ENCODE measurements at places on chromosomes 12 and 14.

DNA sequence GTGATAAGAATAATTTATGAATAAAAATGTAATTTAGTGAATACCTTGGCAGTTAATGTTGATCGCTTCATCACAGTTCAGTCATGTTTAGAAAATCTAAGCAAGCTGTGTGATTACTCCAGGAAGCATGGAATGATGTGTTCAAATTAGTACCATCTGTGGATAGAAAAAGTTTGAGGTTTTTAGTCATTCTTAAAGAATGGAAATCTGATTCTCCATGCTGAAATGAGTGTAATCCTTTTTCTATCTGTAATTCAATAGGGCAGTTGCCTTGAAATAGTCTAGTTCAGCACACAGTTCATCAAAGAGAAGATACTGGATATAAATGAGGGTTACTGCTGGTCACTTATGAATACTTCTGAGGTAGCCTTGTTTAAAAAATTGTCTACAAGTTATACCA is 127.2 kb upstream of the MYF6 start:
- peak; percentile 81 for DNase-seq

DNA sequence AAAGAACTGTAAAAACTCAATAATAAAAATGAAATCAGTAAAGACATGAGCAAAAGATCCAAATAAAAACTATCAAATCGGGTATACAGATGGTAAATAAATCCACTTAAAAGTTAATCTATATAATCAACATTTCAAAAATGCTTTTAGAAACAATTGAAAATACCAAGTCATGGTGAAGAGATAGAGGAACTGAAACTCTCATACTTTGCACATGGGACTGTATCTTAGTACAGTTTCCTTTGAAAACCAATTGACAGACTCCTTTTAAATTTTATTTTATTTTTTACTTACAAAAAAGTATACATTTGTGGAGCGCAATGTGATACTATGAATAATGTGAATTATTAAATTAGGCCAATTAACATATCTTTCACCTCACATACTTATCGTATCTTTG is 98.6 kb upstream of the FAR2 start:
- no peak for DNase-seq

GRCh38 chr12:48993787-48994186 is 5.4 kb downstream of the DDN start:
- no peak for DNase-seq

- DNase-seq = peak; percentile 47
Observed at GRCh38 chr14:75578102-75578785, at the start of gene FLVCR2. Gene FLVCR2 (plus strand): TSS chr14:75578620. CDS start chr14:75578973, 353 bp downstream.

DNA sequence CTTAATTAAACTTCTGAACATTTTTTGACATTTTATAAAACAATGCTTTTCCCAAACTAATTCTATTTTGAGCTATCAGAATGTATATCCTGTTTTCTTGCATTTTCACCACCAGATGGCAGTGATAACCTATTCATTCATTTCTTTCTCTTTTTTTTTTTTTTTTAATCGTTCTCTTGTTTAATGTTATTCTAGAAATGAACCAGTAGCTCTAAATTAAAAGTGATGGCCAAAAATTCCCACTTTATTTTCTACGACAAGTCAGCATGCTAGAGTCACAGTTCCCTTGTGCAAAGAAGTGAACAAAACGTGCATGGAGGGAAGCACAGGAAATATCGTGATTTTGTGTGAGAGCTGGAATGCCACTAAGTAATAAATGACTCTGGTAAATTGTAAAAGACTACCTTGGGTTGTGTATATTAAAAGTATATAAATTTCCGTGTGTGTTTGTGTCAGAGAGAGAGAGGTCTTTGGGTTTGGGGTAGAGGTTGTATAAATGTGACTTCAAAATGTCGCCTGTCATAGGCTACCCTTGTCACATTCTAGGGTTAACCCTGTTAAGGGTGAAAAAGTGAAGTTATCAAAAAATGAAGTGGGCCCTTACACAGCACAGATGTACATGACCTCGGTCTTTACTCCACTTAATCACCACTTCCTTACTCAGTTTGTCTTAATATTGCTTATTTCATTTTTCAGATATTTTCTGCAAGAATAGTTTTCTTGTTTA is 40.4 kb upstream of the LDHB start:
- peak; percentile 20 for DNase-seq

DNA sequence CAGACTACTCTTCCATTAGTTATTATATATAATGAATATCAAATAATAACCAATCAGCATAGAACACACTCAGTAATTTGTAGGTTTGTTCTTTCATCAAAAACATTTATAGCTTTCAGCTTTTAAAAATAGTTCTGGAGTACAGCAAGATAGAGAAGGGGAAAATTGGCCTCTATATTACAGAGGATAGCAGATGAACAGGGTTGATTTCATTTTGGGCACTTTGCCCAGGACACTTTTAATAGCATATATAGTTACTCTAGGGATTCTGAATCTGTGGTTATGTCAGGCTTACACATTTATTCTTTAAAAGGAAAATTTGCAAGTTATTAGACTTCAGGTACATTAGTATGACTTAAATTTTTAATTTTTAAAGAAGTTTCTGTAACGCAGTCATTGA is 52.6 kb downstream of the IFT81 start:
- no peak for DNase-seq

GRCh38 chr12:8655421-8655820 is 7.2 kb downstream of the MFAP5 start:
- DNase-seq = no peak

DNA sequence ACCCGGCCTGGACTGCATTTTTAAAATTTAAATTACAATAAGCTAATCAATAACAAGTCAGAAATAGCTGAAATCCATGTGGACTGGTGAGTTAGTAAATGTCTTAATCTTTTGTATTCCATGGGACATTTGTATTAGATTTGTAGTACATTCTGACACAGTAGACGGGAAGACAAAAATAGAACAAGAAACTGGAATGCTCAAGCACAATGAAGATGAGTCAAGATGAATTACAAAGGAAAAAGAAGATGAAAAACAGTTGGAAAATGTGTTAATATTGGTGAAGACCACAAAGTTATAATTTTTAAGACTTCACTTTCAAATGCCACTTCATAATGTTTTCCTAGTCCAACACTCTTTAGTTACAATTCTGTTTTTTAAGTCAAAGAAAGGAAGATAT is 97.8 kb upstream of the FERMT2 start:
- DNase-seq = no peak

- DNase-seq = no peak
Observed at GRCh38 chr12:45166056-45166455, 49.8 kb upstream of the ANO6 start.

DNA sequence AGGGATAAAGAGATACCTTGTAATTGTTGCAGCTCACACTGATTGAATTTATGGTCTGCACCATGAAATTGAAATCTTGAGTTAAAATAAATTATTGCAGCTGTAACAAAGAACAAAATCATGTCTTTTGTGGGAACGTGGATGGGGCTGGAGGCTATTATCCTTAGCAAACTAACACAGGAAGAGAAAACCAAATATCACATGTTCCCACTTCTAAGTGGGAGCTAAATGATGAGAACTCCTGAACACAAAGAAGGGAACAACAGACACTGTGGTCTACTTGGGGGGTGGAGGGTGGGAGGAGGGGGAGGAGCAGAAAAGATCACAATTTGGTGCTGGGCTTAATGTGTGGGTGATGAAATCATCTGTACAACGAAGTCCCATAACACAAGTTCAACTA is 22.6 kb downstream of the ERP27 start:
- no peak for DNase-seq

DNA sequence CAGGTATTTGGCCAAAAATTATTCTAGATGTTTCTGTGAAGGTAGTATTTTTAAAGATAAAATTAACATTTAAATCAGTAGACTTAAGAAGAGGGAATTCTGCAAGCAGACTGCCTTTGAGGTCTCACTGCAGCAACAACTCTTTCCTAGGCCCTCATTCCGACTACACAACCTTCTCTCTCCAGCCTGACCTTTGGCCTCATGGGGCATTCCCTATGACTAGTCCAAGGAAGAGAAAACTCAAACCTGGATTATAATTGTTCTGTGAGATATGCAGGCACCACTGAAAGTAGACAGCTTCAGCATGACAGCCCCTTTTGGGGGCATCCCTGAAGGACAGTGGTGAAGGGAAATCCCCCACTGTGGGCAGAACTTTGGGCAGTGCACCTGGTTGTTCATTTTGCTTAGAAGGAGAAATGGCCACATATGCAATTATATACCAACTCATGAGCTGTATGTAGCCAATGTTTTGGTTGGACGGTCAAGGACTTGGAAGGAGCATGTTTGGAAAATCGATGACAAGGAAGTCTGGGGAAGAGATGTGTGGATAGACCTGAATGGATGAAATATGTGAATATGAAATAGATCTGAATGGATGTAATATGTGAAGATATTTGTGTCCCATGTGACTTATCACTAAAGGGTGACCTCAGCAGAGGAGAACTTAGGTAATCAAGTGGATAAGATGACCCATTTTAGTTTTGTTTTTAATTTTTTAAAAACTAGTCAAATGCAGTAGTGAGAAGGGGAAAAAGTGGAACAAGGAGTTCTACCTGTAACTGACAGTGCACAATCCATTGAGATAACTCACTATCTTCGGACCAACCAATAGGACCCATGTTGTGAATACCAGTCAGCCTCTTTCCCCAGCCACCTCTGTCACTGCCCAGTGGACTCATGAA is 233.3 kb upstream of the FOXN3 start:
- DNase-seq = no peak

DNA sequence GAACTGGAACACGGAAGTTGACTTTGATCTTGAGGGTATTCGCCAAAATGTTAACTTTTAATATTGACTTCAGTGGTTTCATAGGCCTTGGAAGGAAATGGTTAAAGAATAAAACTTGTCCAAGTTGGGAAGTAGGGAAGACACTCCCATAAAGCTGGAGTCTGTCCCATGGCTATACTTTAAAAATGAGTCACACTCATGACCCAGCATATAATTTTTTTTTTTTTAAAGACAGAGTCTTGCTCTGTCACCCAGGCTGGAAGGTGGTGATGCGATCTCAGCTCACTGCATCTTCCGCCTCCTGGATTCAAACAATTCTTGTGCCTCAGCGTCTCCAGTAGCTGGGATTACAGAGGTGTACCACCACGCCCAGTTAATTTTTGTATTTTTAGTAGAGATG is 19.6 kb downstream of the TMPRSS12 start:
- no peak for DNase-seq

- no peak for DNase-seq
Observed at GRCh38 chr12:116441292-116441691, 117.9 kb upstream of the MAP1LC3B2 start.
